ENCODE measurements at places on chromosomes 4 and X.

GRCh38 chr4:34198966-34199365 is 2045.3 kb downstream of the ARAP2 start:
- H3K36me3 ChIP-seq, result no peaks in the 10 kb centered on the region
- no peaks in the 10 kb centered on the region for H3K4me1 ChIP-seq
- H3K27me3 ChIP-seq, result no peaks in the 10 kb centered on the region
- H3K27ac ChIP-seq, result no peak overlapping the region

- DNase-seq, result no peak
- H3K27ac ChIP-seq, result no peak overlapping the region
- no peaks in the 10 kb centered on the region for H3K36me3 ChIP-seq
Observed at GRCh38 chrX:50913520-50913919, 3.0 kb downstream of the BMP15 start.

GRCh38 chrX:115898382-115899001 is 272.1 kb upstream of the AGTR2 start:
- no peaks in the 10 kb centered on the region for H3K27me3 ChIP-seq
- no peaks in the 10 kb centered on the region for H3K4me1 ChIP-seq
- no peak overlapping the region for H3K27ac ChIP-seq
- no peak overlapping the region for H3K4me3 ChIP-seq
- no peaks in the 10 kb centered on the region for H3K36me3 ChIP-seq

- H3K27me3 ChIP-seq, result no peaks in the 10 kb centered on the region
- DNase-seq, result no peak
- H3K4me3 ChIP-seq, result no peak overlapping the region
- H3K27ac ChIP-seq, result no peak overlapping the region
Observed at GRCh38 chrX:96474029-96474740, 210.5 kb upstream of the DIAPH2 start.

- H3K4me3 ChIP-seq, result no peak overlapping the region
- H3K27ac ChIP-seq, result no peak overlapping the region
- no peaks in the 10 kb centered on the region for H3K36me3 ChIP-seq
- no peaks in the 10 kb centered on the region for H3K27me3 ChIP-seq
Observed at GRCh38 chrX:130716781-130717413, 186.1 kb downstream of the ENOX2 start.

- peak overlapping the region; percentile 48 for H3K4me3 ChIP-seq
- no peak for DNase-seq
- no peaks in the 10 kb centered on the region for H3K27me3 ChIP-seq
- H3K4me1 ChIP-seq, result peaks cover 69% of the 10 kb centered on the region
- H3K27ac ChIP-seq, result peak overlapping the region; percentile 88
Observed at GRCh38 chr4:3385711-3386420, 55.9 kb upstream of the HGFAC start.

DNA sequence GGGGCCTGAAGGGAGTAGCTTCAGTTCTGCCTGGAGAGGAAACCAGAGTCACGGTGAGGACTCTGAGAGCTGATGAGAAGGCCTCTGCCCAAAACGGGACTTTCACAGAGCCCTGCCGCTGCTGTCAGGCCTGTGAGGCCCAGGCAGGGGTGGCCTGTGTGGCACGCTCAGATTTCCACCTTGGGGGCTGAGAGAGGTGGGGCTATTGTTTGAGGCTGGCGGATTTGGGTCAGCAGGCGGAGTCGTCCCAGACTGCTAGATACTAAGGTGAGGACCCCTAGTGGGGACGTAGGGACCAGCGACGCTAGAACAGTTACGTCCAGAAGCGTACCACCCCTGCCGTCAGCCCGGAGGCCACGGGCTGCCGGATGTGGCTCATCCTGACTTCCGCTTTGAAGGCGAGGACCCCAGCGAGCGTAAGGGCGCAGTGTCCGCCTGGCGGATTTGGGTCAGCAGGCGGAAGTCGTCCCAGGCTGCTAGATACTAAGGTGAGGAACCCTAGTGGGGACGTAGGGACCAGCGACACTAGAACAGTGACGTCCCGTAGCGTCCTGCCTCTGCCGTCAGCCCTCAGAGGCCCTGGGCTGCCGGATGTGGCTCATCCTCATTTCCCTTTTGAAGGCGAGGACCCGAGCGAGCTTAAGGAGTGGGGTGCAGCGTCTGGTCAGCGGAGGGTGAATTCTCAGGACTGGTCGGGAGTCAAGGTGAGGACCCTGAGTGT is at the start of gene MAGEB1:
MAGEB1 (plus strand) TSS at position 378 of the 721 bp plus-strand sequence. CDS start 3,348 bp downstream, outside the sequence.
- DNase-seq, result no peak
- H3K4me3 ChIP-seq, result no peak within 1 kb of the TSS
- no peaks in the 10 kb centered on the region for H3K36me3 ChIP-seq
- no peaks in the 10 kb centered on the region for H3K27me3 ChIP-seq

GRCh38 chrX:67892401-67892800 is 348.6 kb downstream of the AR start:
- no peak for DNase-seq
- no peaks in the 10 kb centered on the region for H3K36me3 ChIP-seq
- no peaks in the 10 kb centered on the region for H3K4me1 ChIP-seq
- H3K4me3 ChIP-seq, result no peak overlapping the region

GRCh38 chr4:61886131-61886530 is 686.0 kb downstream of the ADGRL3 start:
- no peaks in the 10 kb centered on the region for H3K27me3 ChIP-seq
- no peak overlapping the region for H3K4me3 ChIP-seq
- no peaks in the 10 kb centered on the region for H3K4me1 ChIP-seq
- no peak overlapping the region for H3K27ac ChIP-seq
- DNase-seq, result no peak

GRCh38 chrX:139077281-139078250 is 366.0 kb upstream of the FGF13 start:
- H3K4me3 ChIP-seq, result no peak overlapping the region
- H3K4me1 ChIP-seq, result no peaks in the 10 kb centered on the region
- no peak for DNase-seq
- no peaks in the 10 kb centered on the region for H3K36me3 ChIP-seq

GRCh38 chr4:162274354-162274753 is 110.6 kb upstream of the FSTL5 start:
- H3K27ac ChIP-seq, result no peak overlapping the region
- DNase-seq, result no peak
- no peaks in the 10 kb centered on the region for H3K36me3 ChIP-seq
- no peaks in the 10 kb centered on the region for H3K4me1 ChIP-seq
- H3K4me3 ChIP-seq, result no peak overlapping the region
- H3K27me3 ChIP-seq, result no peaks in the 10 kb centered on the region

- H3K4me3 ChIP-seq, result no peak overlapping the region
- H3K36me3 ChIP-seq, result no peaks in the 10 kb centered on the region
- H3K27me3 ChIP-seq, result no peaks in the 10 kb centered on the region
- DNase-seq, result no peak
- no peaks in the 10 kb centered on the region for H3K4me1 ChIP-seq
Observed at GRCh38 chrX:10648614-10649013, 28.2 kb upstream of the MID1 start.

- DNase-seq, result no peak
- no peaks in the 10 kb centered on the region for H3K36me3 ChIP-seq
- H3K4me3 ChIP-seq, result no peak overlapping the region
- H3K4me1 ChIP-seq, result peaks cover 3% of the 10 kb centered on the region
- H3K27ac ChIP-seq, result no peak overlapping the region
Observed at GRCh38 chr4:71251261-71251660, 87.6 kb upstream of the SLC4A4 start.

DNA sequence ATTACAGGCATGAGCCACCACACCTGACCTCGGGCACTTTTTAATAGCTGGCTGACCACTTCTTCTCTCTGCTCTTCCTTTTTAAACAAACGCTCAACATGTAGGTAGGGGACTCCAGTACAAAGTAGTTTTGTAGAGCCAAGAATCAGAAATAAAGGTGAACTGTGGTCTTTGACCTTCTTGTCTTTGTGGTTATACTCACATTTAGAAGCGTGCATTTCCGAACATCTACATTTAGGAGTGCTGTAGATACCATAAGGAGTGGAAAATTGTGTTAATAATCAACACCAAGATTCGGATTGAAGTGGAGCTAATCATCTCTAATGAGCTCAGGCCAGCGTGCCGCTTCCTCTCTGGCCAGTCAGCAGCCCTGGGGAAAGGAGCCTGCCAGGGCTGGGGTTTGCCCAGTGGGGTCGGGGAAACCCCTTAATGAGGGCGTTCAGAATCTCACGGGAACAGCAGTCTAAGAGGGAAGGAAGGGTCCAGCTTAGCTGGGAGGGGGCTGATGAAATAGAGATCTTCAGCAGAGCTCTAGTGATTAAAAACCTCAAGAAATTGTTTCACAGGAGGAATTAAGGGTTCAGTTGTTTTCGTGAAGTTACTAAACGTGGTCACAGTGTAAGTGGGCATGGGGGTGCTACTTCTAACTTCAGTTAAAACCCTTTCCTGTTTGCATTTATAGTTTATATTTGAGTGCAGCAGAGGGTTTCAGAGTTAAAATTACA is 81.2 kb downstream of the GAB1 start:
- DNase-seq, result no peak
- peaks cover 21% of the 10 kb centered on the region for H3K36me3 ChIP-seq
- no peak overlapping the region for H3K4me3 ChIP-seq
- H3K27ac ChIP-seq, result no peak overlapping the region

- H3K36me3 ChIP-seq, result peaks cover 35% of the 10 kb centered on the region
- H3K4me1 ChIP-seq, result no peaks in the 10 kb centered on the region
- H3K4me3 ChIP-seq, result no peak overlapping the region
- no peak for DNase-seq
Observed at GRCh38 chr4:39883646-39884045, 94.1 kb downstream of the PDS5A start.

DNA sequence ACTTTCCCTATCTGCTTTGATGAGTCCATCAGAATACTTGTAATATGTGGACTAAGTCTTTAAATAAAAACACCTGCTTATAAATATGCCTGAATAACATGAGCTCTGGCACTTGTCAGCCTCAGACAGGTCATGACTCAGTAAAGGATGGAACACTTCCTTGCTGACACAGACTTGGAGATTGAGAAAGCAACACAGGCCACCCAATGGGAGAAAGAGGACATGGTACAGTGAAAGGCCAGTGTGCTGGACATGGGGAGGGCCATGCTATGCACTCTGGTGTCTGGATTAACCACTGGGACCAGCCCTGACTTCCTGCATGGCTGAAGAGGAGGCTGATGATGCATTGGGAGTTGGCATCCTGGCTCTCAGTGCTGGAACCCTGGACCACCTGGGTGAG is 149.5 kb downstream of the DHRSX start:
- H3K4me1 ChIP-seq, result no peaks in the 10 kb centered on the region
- H3K27ac ChIP-seq, result no peak overlapping the region
- H3K27me3 ChIP-seq, result no peaks in the 10 kb centered on the region
- DNase-seq, result no peak
- H3K4me3 ChIP-seq, result no peak overlapping the region

DNA sequence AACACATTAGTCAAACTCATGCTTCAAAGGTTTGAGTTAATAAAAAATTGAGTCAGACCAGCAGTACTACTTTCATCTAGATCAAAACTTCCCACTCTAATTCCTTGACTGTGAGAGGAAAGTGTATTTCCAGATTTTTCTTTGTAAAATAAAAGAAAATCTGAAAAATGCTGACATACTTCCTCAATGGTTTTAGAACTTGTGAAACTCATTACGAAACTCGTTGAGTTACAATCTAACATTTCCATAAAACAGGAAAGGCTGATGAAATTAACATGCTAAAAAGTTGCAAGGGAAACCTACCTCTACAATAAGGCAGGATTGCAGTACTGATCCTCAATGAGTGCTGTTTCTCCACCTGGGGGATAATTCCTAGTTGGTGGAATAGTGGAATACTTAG is 217.8 kb upstream of the HCCS start:
- no peak for DNase-seq
- no peaks in the 10 kb centered on the region for H3K4me1 ChIP-seq
- H3K4me3 ChIP-seq, result no peak overlapping the region
- H3K27me3 ChIP-seq, result no peaks in the 10 kb centered on the region

- no peaks in the 10 kb centered on the region for H3K4me1 ChIP-seq
- H3K36me3 ChIP-seq, result no peaks in the 10 kb centered on the region
- H3K27ac ChIP-seq, result no peak overlapping the region
- no peak for DNase-seq
- H3K4me3 ChIP-seq, result no peak overlapping the region
Observed at GRCh38 chrX:20523626-20524312, 257.1 kb upstream of the RPS6KA3 start.

DNA sequence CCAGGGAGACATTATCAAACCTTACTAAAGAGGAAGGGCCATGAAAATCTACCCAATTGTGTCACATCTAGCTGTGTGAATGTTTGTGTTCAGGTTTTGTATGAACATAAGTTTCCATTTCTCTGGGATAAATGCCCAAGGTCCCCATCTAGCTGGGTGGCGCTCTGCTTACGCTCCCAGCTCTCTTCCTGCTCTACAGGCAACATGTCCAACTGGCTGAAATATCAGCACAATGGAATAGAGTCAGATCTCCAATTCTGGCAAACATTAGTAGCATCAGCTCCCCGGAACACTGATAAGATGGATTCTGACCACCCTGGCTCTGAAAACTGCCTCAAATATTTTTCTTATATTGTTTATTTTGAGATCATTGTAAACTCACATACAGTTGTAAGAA is 74.8 kb downstream of the IRF2 start:
- no peak for DNase-seq
- no peak overlapping the region for H3K4me3 ChIP-seq
- peaks cover 51% of the 10 kb centered on the region for H3K36me3 ChIP-seq
- H3K27ac ChIP-seq, result no peak overlapping the region
- peaks cover 17% of the 10 kb centered on the region for H3K4me1 ChIP-seq

DNA sequence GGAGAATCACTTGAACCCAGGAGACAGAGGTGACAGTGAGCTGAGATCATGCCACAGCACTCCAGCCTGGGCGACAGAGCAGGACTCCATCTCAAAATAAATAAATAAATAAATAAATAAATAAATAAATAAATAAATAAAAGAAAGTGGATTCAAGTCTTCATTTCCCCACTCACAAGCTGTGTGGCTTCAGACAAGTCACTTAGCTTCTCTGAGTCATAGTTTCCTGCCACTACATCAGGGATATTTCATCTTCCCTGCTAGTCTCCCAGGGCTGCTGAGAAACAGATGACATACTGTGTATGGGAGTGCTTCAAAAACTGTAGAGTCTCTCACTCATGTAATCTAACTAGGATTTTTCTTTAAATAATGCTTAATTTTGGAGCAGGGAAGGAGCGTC is 37.2 kb downstream of the TBC1D9 start:
- DNase-seq, result no peak
- H3K4me3 ChIP-seq, result no peak overlapping the region
- no peaks in the 10 kb centered on the region for H3K27me3 ChIP-seq
- H3K27ac ChIP-seq, result no peak overlapping the region
- no peaks in the 10 kb centered on the region for H3K36me3 ChIP-seq
- H3K4me1 ChIP-seq, result peaks cover 33% of the 10 kb centered on the region

DNA sequence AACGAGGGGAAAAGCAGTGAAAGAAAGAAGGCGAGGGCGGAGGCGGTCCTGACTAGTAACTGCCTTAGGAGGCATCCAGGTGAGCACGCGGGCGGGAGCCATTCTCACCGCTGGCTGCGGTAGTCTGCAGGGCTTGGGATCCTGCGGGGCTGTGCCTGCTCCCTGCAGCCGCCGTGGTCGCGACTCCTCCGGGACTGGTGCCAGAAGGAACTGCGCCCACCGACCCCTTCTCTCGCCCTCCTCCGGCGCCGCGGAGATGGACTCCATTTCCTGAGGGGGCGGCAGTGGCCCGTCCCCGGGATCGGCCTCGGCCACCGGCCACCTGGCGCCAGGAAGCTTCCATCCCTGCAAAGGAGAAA is 543 bp downstream of the NFXL1 start:
- H3K27me3 ChIP-seq, result no peaks in the 10 kb centered on the region
- peaks cover 10% of the 10 kb centered on the region for H3K36me3 ChIP-seq
- H3K4me1 ChIP-seq, result peaks cover 20% of the 10 kb centered on the region
- DNase-seq, result peak; percentile 75
- peak overlapping the region; percentile 82 for H3K27ac ChIP-seq
- peak overlapping the region; percentile 80 for H3K4me3 ChIP-seq
